ENCODE measurements at places on chromosomes 2 and 18. TPM values are rescaled to one million over a fixed set of nuclear protein-coding genes. Genes with fewer than 3 reads are reported as not detected.

The RGPD4 gene
- total RNA-seq = not detected

The LOXHD1 gene
- total RNA-seq = not detected

The NEDD4L gene
- total RNA-seq = 10.0 TPM

- DNase-seq = no peak
Measured at GRCh38 chr2:64363848-64364247, 90.1 kb upstream of the LGALSL start.

The ASAP2 gene
- 26.9 TPM for total RNA-seq

- no peak for DNase-seq
Measured at GRCh38 chr18:23668731-23669130, 6.0 kb upstream of the ANKRD29 start.

DNA sequence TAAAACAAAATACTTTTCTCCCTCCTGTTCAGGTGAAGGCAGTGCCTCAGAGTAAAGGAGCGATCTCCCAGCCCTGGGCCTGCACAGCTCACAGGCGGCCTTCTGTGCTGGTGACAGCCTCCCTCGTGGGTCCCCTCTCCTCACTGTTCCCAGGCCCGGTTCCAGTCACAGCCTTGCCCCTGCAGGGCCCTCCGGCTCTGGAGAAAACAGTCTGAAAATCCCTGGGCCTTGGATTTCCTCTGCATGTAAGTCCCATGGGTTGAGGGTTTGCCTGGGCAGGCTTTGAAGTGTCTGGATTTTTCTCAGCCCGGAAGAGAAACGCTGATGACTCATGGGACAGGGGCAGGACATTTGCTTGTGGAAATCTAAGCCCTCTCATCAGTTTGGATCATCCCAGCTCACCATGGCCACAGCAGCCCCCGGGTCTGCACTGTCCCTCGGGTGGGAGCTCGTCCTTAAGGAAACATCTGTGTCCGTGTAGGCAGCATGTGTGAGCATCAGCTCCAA is 186.1 kb upstream of the RAB12 start:
- peak; percentile 65 for DNase-seq

The DES gene
- total RNA-seq = 4.3 TPM

DNA sequence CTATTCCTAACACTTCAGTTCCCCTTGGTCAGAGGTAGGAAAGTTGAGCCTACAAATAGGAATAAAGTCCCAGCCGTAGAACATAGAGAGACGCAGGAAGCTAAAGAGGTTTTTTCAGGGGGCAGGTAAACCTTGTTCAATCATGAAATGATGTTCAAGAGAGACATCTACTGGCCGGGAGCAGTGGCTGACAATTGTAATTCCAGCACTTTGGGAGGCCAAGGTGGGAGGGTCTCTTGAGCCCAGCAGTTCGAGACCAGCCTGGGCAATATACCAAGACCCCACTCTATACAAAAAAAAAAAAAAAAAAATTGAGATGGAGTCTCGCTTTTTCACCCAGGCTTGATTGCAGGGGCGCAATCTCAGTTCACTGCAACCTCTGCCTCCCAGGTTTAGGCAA is 66.7 kb upstream of the DNAJC10 start:
- DNase-seq = peak; percentile 46

The CNNM3 gene
- total RNA-seq = 2.2 TPM

- no peak for DNase-seq
Measured at GRCh38 chr2:120761164-120761861, 25.6 kb downstream of the GLI2 start.

The TPGS2 gene
- 151 TPM for total RNA-seq

DNA sequence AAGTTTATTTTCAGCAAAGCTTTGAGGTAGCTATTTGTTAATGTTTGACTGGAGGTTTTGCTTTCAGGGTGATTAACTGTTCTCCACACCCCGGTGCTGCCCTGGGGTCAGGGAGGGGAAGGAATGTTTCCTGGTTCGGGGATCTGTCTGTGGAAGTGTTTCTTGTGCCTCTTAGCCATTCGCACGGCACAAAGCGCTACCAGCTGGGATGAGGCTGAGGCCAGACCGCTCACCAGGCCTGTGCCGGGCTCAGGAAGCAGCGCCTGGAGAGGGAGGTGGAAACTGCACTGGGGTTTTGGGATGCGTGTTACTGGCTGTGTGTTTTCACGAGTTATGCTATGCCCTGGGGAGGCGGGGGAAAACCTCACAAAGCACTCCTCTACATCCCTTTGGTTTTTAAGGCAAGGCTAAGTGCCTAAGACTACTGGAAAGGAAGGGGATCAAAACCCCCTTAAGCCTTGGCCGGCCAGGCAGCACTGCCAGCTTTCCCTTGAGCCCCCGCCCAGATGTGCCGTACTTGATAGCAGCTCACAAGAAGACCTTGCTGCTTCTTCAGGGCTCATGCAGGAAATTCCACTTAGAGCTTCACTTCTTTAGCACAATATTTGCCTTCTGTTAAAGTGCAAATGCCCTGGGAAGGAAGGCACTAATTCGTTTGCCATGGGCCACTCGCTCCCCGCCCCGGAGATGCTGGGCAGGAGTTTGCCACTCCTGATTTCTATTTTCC is 65.7 kb upstream of the CNGA3 start:
- no peak for DNase-seq

- no peak for DNase-seq
Measured at GRCh38 chr2:86072271-86072858, 33.3 kb downstream of the POLR1A start.

- no peak for DNase-seq
Measured at GRCh38 chr2:238936162-238937052, 88.5 kb downstream of the TWIST2 start.

GRCh38 chr18:33581856-33582255 is 3.8 kb downstream of the ASXL3 start:
- no peak for DNase-seq
